ENCODE measurements at places on chromosomes 1 and 21.

DNA sequence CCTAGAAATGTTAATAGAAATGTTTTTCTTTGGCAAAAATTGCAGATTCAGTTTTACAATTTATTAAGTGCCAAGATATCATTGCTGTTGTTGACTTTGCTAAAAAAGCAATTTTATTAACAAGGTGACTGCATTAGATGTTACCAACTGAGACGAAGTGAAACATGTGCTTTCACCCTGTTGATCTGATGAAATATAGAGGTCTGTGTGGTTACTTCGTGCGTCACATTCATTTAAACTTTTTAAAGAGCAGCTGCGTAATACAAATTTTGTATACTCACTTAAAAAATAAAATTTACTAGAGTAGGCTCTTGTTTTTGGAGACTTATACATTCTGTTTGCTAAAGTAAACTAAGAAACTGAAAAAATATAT is 465.7 kb downstream of the USP25 start:
- no peak for DNase-seq

- DNase-seq = peak; percentile 3
These were observed 24.6 kb downstream of the RUNX3 start for GRCh38 chr1:24905355-24905978.

DNA sequence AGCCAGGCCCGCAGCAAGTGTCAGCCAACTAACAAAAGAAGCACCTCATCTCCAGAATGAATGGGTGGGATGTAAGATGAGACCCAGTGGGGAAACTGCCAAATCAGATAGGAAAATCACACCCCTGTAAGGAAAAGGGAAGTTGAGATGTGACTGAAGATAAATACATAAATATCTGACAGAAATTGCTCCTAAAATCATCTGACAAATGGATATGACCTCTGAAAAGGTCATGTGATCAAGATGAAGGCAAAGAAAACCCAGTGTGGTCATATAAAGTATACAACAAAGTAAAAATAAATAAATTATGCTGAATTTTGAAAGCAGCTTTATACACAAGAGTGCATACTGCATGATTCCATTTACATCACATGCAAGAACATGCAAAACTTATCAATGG is 12.7 kb downstream of the SIPA1L2 start:
- no peak for DNase-seq

DNA sequence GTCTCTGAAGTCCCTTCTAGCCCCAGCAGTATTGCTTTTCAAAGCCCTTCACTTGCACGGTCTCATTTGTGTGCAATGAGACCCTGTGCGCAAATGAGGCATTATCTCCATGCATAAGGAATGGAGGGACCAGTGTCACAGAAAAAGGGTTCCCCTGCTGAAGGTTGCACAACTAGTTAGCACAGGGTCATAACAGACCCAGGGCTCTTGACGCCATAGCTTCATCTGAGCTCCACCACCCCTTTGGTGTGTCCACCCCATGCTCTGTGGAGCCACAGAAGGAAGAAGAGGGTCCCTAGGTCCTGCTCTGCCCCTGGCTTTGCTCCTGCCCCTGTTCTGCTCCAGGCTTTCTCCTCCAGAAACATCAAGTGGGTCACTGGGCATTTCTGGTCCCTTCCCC is 12.6 kb downstream of the SH2D2A start:
- no peak for DNase-seq

- no peak for DNase-seq
These were observed 23.2 kb upstream of the CNIH3 start for GRCh38 chr1:224592636-224593582.

Data from activated B cell treated with CpG ODN at 0.5 μM for 24 hours (primary cell).